ENCODE measurements at places on chromosomes 3 and 15.

GRCh38 chr15:34055868-34056595 is 17.0 kb upstream of the AVEN start:
- no peak for DNase-seq

GRCh38 chr15:69845159-69845558 is 252.6 kb downstream of the TLE3 start:
- no peak for DNase-seq

DNA sequence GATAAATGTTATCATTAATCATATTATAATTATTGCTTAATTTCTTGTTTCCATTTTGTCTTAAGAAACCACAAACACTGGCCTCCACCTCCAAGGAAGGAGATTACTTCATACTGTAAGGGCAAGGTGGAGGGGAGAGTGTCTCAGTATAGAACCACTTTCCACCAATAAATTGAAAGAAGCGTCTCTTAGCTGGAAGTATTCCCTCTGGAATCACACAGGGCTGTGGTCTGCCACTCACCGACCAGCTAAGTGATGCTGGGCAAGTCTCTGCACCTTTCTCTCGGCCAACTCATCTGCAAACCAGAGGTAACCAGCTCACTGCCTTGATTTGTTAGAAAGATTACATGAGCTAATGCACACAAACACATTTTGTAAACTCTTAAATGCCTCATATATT is 63.1 kb downstream of the EIF4E3 start:
- no peak for DNase-seq

- no peak for DNase-seq
Measured at GRCh38 chr3:194279101-194279500, 72.0 kb downstream of the CPN2 start.

DNA sequence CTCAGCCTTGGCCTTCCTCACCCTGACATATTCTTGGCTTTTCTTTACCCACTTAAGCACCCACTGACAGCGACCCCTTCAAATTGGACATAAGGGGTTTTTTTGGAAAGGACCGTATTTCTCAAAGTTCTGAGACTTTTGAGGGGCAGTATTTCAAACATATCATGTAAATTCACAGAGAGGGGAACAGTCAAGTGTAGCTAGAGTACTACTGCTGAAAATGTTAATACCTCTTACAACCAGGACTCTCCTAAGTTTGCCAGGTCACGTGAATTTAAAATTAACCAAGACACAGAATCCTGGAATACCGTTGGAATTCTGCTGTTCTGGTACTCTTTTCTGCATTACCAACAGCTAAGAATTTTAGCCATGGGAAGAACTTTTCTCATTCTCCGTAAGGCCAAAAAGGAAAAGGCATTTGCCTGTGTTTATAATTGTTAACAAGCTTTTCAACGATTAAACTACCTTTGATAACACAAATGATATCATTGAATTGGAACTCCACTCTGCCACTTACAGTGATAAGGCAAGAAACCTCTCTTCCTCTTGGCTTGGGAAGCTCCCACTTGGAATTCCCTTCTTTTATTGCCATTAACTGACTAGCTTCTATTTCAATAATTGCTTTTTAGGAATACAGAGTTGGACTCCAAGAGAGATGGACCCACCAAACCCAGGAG is 597 bp upstream of the GBE1 start:
- no peak for DNase-seq

DNA sequence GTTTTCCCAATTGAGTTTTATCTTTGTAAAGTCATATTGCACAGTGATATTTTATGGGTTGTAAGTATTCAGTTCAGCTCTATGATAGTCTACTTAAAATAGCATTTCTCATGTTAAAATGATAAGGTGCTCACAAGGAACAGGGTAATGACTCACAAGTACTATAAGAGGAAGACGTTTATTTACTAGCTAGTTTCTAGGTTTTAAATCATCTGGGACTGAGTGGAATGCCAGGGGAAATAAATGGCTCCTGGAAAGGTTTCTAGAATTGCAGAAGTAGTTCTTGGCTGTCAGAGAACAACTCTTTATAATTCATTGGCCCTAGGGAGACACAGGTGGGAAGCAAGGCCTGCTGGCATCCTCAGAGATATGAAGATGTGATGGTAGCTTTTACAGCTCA is 112.8 kb downstream of the CHDH start:
- DNase-seq = no peak
